ENCODE measurements at places on chromosomes 2 and 18.

- DNase-seq = no peak
Observed at GRCh38 chr18:23450022-23450421, 3.1 kb upstream of the RIOK3 start.

DNA sequence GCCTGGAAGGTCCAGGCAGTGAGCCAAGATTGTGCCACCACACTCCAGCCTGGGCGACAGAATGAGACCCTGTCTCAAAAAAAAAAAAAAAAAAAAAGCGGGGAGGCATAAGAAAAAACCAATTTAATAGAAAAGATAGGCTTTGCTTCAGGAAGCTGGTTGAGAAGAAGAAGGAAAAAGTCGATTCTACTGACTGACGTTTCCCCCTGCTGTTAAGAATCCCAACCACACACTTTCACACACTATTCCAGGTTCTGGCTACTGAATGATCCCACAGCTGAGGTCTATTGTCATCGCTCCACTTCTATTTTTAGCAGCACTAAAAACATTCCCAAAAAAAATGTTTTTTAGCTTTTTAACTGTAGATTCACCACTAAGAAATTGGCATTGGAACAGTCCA is 6.7 kb upstream of the CHCHD5 start:
- DNase-seq = no peak

DNA sequence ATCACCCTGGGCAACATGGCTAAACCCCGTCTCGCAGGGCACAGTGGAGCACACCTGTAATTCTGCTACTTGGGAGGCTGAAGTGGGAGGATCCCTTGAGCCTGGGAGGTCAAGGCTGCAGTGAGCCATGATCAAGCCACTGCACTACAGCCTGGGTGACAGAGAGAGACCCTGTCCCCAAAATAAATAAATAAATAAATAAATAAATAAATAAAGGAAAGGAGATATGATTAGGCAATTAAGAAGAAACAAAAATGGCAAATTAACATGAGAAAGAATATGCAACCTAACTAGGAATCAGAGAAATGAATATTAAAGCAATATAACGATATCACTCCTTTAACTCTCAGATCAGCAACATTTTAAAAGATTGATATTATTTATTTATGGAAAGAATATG is 92.3 kb downstream of the C1D start:
- DNase-seq = no peak

DNA sequence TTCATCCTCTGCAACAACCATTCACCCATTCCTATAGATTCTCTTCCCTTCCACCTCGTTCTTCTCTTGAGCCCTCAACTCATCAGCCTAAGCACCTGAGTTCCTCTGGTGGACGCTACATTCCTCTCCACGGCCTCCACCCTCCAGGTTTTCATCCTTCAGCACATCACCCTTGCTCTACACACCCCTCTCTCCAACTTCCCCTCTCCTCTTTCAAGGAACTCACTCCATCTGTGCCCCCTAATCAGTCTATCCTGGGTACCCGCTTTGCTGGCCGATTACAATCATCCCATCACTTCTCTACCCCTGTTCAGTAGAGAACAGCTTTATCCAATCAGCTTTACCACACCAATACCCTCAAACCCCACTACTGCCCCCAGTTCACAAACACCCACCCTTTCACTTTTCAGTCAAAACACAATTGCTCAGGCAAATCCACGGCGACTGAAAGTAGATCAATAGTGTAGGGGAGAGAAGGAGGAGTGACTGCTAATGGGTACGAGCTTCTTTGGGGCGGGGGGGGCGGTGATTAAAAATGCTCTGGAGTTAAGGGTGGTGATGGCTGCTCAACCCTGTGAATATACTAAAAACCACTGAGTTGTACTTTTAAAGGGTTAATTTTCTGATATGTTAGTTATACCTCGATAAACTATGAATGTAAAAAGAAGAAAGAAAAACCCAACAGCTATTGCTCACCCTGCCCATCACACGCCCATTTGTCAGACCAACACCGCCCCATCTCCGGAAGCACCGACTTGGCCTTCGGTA is 857 bp downstream of the DYM start:
- DNase-seq = no peak

- no peak for DNase-seq
Observed at GRCh38 chr2:3379339-3379646, 201 bp upstream of the TRAPPC12 start.

GRCh38 chr2:102331311-102331980 is 20.1 kb downstream of the IL1RL1 start:
- no peak for DNase-seq

DNA sequence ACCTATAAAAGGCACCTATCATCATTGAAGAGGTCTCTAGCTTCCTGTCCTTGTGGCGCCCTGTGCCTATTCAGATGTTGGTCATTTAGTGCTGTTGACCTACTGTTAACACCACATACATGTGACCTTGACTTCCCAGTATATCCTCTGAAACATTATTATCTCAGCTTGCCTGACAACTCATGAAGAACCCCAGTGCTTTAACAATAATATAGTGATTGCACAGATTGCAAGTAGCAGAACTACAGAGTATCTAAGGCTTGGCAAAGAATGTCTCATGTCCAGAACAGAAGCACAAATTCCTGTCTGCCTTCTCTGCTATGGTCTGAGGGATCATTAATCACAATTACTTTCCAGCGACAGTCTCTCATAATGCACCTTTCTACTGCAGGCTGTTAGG is 165.3 kb downstream of the LCLAT1 start:
- no peak for DNase-seq

DNA sequence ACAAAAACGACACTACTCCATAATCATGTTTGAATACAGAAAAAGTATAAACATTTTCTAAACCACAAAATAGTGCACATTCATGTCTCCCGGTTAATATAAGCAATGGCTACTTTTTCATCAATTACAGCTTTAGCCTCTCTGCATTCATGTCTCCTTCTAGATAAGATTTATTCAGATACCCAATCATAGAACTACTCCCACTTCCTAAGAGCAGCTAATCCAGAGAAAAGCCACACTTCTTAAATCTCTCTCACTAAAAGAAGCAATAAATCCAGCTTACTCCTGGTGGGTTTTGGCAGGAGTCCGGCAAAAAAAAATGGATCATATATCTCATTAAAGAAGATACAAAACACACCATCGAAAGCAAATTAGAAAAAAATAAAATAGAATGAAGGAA is 20.1 kb downstream of the DSEL start:
- no peak for DNase-seq

DNA sequence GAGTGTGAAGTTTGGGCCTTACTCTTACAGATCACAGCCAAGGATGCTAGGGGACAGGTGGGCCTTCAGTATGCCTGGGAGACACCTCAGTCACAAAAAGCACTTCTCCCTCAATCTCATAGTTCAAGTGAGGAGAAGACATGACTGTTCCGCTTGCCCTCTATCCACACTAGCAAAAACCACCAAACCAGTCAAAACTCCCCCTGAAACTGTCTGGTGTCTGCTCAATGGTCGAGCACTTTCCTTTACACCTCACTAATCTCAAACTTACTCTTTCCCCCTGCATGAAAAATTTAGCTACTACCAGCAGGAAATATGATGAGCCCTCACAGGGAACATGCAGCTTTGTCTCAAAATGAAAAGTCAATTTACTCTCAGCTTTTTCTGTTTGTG is 232.2 kb downstream of the TRIB2 start:
- DNase-seq = no peak

GRCh38 chr18:50786864-50787263 is 33.0 kb downstream of the MRO start:
- DNase-seq = no peak

GRCh38 chr2:180312542-180312941 is 305.4 kb upstream of the CWC22 start:
- DNase-seq = no peak

GRCh38 chr18:62778976-62779869 is 63.9 kb downstream of the PHLPP1 start:
- DNase-seq = no peak

GRCh38 chr18:79914614-79915160 is 36.8 kb downstream of the SLC66A2 start:
- DNase-seq = peak; percentile 9

DNA sequence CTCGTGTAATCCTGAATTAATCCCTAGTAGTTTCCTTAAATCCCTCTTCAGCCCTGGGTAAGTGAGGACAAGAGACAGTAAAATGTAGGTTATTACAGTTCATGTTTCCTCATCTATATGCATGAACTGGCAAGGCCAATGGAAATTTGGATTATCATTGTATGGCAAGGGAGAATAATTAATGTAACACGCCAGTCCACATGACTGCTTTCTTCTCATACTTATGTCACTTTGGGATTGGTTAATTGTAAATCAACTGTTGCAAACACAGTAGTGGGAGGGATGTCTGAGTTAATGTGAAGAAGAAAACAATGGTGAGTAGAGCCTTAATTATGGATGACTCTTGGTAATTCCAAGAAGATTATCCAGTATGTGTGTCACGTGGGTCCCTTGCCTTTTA is 1.7 kb upstream of the SERPINB7 start:
- DNase-seq = no peak

DNA sequence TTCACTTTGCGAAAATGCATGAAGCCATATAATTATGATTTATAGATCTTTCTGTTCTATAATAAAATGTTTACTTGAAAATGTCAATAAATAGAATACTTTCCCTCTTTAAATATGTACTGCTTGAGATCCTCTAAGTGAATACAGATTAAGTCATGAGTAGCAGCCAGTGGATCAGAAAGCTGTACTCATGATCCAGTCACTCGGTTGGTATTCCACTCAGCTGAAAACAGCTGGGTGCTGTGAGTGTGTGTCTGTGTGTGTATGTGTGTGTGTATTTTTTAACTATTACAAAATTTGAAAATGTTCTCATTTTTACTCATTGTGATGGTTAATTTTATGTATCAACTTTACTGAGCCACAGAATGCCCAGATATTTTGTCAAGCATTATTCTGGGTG is 141.6 kb upstream of the CYP26B1 start:
- DNase-seq = no peak

DNA sequence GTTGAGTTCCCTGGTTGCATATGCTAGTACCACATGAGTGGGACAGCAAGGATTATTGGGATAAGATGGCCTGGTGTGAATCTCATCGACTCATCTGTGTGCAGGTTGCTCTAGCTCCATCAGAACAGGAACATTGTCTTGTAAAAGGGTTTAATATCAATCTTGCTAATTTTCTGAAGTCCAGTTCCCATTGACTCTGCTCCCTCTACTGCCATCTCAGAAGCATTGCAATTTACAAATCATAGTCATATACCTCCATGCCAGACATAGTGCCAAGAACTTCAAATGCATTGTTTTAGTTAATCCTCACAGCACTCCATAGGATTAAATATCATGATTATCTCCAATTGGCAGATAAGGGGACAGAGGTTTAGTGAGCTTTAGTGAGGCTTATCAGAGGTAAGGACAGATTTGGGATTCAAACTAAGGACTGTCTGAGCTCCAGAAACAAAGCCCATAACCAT is 4.8 kb upstream of the STAT4 start:
- DNase-seq = no peak

GRCh38 chr2:122710049-122710448 is 954.6 kb downstream of the TSN start:
- no peak for DNase-seq

GRCh38 chr2:222228054-222228453 is 70.7 kb downstream of the PAX3 start:
- no peak for DNase-seq

- no peak for DNase-seq
Observed at GRCh38 chr2:104140361-104140760, 713.6 kb upstream of the POU3F3 start.

DNA sequence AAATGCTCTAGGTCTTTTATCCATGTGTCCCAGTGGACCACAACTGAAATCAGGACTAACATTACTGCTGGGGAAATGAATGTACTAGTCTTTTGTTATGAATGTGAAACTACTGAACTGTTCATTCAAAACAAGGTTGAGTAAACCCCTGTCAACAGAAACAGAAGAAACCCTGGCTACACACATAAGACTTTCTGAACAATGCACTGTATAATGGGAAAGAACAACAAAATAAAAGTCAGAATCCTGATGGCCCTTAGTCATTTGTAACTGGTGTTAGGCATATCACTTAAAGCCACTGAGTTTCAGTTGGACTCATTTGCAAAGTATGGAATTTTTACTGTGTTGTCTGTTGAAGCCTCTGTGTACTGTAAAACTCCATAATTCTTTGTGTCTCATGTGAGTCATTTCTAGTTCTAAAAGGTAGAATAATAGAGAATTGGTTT is 77.0 kb upstream of the UBXN4 start:
- DNase-seq = no peak

DNA sequence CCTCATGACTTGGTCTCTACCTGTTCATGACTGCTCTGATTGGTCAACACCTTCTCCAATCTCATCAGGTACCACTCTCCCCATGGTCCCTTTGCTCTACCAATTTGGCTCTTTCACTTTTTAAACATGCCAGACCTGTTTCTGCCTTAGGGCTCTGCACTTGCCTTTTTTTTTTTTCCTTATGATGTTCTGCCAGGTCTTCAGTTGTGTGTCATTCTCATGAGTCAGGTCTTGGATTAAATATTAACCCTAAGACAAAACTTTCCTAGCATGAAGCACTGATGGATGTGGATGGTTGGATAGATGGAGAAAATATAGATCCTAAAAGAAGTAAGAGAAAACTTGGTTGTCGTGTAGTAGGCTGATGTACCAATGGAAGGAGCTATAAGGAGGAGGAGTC is 219.3 kb downstream of the TTC32 start:
- no peak for DNase-seq

GRCh38 chr2:18232731-18233438 is 327.6 kb downstream of the RDH14 start:
- no peak for DNase-seq
